AG09309 (cell line): ENCODE measurements at places on chromosomes 12 and 14.

DNA sequence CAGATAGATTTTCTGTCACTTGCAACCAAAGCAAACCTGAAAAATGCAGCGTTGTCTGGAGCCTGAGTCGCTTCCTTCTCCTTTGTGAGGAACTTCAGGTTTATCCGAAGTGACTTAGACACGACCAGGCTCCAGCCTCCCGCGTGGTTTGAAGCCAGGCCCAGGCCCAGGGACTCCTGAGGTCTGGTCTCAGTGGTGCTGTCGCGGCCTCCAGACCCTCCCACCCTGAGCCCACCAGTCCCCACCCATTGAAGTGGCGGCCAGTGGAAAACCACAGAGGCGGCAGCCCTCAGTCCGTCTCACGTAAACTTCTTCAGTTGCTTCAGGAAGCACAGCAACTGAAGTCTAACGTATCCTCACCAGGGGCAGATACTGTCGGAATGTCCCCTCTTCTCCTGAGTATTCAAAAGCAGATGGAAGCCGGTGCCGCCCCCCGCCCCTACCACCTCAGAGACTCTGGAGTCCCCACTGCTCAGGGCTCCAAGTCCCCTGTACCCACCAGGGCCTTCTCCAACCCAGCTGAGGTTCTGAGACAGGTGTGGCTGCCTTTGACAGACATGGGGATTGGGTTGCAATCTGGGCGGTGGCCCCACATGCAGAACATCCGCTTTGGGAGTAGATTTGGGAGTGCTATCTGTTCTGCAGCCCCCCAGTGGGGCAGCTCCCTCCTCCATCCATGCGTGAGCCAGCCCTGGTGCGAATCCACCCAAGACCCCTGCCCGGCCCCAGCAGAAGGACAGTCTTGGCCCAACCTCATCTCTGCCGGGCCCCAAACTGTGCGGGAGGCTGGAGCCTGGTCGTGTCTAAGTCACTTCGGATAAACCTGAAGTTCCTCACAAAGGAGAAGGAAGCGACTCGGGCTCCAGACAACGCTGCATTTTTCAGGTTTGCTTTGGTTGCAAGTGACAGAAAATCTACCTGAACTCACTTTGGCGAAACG lies 26.6 kb upstream of the GALNT9 start:
- no peak for DNase-seq

DNA sequence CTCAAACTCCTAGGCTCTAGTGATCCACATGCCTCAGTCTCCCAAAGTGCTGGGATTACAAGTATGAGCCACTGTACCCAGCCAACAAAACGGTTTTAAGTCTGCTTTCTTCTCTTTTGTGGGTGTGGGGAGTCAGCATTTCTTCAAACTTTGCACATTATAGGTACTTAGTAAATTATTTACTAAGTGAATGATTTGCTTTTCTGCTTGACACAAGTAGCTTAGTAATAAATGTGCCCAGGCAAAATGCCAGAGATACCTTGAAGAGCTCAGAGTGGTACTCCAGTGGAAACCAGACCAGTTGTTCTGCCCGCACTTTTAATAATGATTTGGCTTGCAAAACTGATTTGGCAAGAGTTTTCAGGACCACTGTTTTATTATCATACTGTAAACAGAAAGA lies 15.0 kb downstream of the DEPDC4 start:
- no peak for DNase-seq

- no peak for DNase-seq
These were observed 2.1 kb upstream of the EMC9 start for GRCh38 chr14:24143511-24143910.

DNA sequence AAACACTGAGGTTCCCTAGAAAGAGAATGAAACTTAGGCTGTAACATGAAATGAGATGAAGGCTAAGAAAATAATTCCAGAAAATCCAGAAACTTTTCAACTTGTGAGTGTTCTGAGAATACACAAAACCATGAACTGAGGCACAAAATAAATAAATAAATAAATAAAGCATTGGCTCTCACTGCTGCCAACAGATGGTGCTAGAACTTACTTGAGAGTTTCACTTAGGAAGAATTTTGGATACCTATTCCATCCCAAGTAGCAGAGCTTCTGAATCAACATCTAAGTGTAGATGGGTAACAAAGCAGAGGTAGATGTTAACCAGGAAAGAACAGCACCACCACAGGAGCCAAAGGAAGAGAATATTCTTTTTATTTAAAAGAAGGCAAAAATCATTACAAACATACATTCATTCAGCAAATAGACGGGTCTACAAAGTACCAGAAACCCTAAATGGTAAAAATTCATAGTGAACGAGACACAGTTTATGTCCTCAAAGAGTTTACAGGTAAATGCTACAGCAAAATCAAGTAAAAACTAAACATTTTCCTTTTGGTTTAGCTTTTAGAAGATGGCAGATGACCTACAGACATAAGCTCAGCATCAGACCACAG lies 16.7 kb downstream of the EPS8 start:
- no peak for DNase-seq
